Body of pancreas (tissue), 4 donors: ENCODE measurements at places on chromosomes 2 and 18.

- no peak for DNase-seq
These were observed 406.0 kb downstream of the CCDC85A start for GRCh38 chr2:56589835-56590234.

DNA sequence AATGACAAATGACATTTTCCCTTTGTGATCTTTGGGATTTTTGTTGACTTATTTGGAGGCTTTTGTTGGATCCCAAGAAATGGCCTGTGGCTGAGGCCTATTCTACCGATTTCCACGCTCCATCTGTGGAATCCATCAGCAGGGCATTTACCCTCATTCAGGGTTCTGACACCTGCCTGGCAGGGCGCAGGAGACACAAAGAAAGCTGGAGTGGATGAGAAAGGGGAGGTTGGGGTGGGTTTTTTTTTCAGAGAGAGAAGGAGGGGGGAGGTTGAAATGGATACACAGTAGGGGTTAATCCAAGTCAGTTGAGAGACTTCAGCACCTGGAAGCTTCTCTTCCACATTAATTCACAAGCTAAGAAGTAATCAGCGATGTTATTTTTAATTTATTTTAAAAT is 59.7 kb downstream of the PAX3 start:
- no peak for DNase-seq

DNA sequence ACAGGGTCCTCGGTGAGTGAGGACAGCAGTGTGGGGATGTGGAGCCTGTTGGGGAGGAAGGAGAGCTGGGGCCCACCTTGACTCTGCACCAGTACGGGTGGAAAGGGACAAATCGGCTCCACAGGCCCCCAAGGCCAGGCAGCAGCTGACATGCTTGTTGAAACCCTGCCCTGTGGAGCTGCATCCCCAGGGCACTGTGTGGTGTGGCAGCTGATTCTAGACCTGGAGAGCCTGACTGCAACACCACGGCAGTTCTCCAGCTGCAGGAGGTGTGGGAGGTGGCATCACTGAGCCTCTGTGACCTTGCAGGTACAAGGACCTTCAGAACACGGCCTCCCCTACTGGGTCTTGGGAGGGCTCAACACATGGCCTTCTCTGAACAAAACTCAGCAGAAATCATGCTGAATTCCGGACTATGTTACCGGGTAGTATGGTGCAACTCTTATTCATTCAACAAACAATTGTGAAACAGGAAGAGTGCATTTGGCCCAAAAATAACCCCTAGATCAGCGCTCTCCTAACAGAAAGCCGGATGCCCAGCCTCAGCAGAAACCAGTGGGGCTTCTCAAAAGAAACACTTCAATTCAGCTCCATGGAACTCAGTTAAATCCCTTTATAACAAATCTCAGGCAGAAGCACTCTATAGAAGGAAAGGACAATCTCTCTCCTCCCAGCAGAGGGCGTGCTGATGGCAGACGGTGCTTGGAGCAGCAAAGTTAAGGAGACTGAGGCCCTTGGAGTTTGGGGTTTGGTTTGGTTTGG is 104.4 kb upstream of the SALL3 start:
- peak; percentile 57 for DNase-seq

DNA sequence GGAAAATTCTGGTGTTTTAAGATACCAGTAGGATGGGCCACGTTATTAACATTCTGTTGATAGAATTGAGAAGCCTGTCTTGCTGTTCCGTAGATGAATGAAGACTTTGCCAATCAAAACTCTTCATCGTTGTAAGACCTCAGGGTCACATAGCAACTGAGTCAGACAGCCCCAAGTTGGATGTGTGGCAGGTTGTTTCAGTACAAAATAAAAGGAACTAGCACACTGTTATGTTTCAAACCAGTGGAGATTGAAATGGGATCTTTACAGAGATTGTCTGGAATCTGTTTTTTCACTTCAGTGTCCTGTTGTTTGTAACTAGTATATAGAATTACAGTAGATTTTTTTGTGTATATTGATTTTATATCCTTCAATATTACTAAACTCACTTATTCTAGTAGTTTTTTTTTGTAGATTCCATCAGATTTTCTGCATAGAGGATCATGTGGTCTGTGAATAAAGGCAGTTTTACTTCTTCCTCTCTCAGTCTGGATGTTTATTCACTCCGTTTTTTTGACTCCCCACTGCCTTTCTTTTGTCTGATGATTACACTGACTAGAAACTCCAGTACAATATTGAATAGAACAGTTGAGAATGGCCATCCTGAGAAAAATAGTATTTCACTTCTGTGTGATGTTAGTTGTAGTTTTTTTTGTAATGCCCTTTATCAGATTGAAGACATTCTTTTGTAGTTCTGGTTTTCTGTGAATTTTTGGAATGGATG is 22.7 kb downstream of the EPC2 start:
- no peak for DNase-seq

- no peak for DNase-seq
These were observed 145.1 kb upstream of the ITGB6 start for GRCh38 chr2:160345071-160345764.

- DNase-seq = no peak
These were observed 3.5 kb upstream of the NMUR1 start for GRCh38 chr2:231533777-231534125.

DNA sequence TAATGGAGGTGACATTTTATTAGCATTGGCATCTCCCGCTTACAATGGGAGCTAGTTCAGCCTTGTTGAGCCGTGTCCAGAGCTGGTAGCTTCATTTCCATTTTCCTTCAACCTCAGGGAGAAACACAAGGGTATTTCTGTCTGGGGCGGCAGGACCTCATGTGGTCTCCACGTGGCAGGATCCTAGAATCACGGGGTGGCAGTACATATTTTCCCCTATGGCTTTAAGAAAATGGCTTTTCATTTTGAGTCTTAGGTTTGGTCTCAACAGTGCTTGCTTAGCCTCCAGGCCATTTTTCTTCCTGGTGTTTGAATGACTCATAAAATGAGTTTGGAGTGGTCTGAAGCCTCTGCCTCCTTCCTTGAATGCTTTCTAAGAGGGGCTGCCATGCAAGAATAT is 20.3 kb downstream of the CABLES1 start:
- DNase-seq = no peak
